ENCODE measurements at places on chromosomes 3 and 15. TPM values are rescaled to one million over a fixed set of nuclear protein-coding genes. Genes with fewer than 3 reads are reported as not detected.

The SYNPR gene
- total RNA-seq, result not detected

The ECE2 gene
- not detected for total RNA-seq

The ATP8B4 gene
- total RNA-seq, result 0.99 TPM

The NUP210 gene
- 0.33 TPM for total RNA-seq

The ATP13A5 gene
- not detected for total RNA-seq

The LDHAL6B gene
- not detected for total RNA-seq

The FAM107A gene
- total RNA-seq, result 0.54 TPM

The DMXL2 gene
- total RNA-seq, result 29.5 TPM

The ARNT2 gene
- 9.4 TPM for total RNA-seq

The COMMD2 gene
- total RNA-seq, result 42.7 TPM
